Stimulated activated CD8-positive, alpha-beta memory T cell treated with anti-CD3 and anti-CD28 coated beads, Interleukin-4, amount 100 ng/mL, for 48 hours (primary cell): ENCODE measurements at places on chromosomes 1 and 21.

GRCh38 chr1:184405094-184405800 lies 18.4 kb downstream of the C1orf21 start:
- no peak for DNase-seq

- DNase-seq = no peak
Observed at GRCh38 chr1:224448453-224449017, 13.9 kb upstream of the WDR26 start.

GRCh38 chr21:14541841-14542490 lies 4.1 kb downstream of the SAMSN1 start:
- DNase-seq = peak; percentile 36

GRCh38 chr1:73611681-73612080 lies 586.3 kb downstream of the LRRIQ3 start:
- no peak for DNase-seq

DNA sequence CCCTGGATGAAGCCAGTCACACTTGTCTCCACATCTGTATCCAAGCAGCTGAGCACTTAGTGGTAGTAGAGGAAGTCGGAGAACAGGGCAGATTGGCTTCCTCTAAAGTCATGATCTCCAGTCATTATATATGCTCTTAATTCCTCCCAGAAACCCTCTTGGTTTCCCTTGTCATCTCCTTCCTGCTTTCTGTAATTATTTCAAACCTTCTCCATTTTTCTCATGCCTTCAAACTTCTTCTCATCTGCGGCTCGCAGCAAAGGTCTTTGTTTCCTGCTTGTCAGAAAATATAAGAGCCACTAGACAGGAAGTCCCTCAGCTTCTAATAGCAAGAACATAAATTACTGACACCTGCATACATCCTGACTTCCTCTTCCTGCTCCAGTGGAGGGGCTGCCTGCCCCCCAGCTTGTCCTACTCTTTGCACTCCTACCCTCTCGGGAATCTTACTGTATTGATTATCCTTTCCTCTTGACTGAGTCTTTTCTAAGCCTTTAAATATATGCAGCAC lies 124.6 kb upstream of the NGF start:
- DNase-seq = no peak

GRCh38 chr1:221816899-221817298 lies 75.0 kb upstream of the DUSP10 start:
- no peak for DNase-seq

GRCh38 chr1:74504125-74504932 lies 8.1 kb downstream of the LRRC53 start:
- DNase-seq = peak; percentile 63

DNA sequence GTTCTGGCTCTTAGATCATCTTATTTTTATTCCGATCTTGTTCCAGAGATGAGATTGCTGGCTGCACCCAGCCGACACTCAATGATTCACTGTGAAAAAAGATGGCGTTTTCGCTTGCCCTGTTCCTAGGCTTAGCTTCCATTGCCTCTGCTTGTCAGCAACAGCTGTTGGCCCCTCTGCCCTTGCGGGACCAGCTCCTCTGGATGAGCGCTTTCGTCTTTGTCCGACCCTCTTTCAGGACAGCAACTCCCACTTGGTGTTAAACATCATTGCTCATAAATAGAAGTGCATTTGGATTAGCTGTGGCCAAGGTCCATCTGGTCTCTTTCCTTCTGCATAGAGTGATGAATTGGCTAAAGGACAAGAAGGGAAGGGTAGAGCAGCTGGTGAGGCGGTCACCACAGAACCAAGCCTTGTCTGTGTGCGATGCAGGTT lies 43.5 kb upstream of the SCCPDH start:
- no peak for DNase-seq

GRCh38 chr1:3548156-3548893 lies 63.0 kb downstream of the MEGF6 start:
- DNase-seq = no peak

GRCh38 chr1:172401477-172401876 lies 19.0 kb upstream of the C1orf105 start:
- no peak for DNase-seq

GRCh38 chr1:34833711-34834110 lies 25.8 kb downstream of the SMIM12 start:
- DNase-seq = no peak

DNA sequence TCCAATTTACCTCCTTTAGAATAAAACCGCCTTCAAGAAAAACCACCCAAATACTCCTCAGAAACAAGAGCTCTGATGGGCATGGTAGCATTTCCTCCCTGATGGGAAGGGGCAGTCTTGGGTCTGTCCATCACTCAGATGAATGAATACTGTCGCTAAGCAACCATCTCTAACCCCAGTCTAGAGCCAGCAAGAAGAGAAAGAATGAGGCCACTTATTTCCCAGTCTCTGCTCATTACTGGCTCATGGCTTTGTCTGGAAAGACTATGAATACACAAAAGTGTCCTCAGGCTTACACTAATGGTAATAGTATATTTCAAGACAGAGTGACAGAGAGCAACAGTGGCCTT lies 51.0 kb upstream of the F3 start:
- no peak for DNase-seq

- no peak for DNase-seq
Observed at GRCh38 chr1:12654004-12654567, 10.2 kb downstream of the AADACL4 start.
